Osteoblast (primary cell): ENCODE measurements at places on chromosomes 3 and 15. TPM values are rescaled to one million over a fixed set of nuclear protein-coding genes. Genes with fewer than 3 reads are reported as not detected.

DLEC1 gene
- under 0.01 and 0.29 TPM in 2 replicates for total RNA-seq

CNTN3 gene
- 0.29 and 0.36 TPM in 2 replicates for total RNA-seq

SENP2 gene
- 24.6 and 27.7 TPM in 2 replicates for total RNA-seq

CHDH gene
- total RNA-seq, result 0.72 and 0.88 TPM in 2 replicates

CCDC54 gene
- total RNA-seq, result not detected in 2 replicates

RBP2 gene
- not detected in 2 replicates for total RNA-seq

HCLS1 gene
- 2.9 and 4.1 TPM in 2 replicates for total RNA-seq
